ENCODE measurements at places on chromosomes 4 and X.

DNA sequence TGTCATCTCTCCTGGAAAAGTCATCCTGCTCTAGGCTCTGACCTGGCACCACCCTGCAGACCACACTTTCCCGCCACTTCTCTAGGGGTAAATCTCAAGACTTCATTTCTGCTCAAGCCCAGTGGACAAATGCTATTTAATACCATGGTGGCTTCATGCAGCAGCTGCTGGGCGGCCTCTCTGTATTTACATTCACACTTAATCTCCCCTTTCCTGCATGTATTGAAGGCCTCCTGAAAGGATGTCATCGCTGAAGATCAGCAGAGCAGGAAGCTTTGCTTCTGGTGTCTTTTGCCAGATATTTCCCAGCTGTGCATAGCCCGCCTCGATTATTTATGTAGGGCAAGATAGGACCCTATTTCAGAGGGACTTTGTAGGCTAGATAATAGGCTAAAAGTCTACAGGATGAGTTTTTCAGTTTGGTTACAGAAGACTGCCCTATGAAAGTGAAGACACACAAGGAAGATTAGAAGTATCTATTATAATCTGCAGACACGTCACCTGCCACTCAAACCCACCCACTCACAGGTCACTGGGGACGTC is 17.2 kb downstream of the PROM1 start:
- no peak for DNase-seq

DNA sequence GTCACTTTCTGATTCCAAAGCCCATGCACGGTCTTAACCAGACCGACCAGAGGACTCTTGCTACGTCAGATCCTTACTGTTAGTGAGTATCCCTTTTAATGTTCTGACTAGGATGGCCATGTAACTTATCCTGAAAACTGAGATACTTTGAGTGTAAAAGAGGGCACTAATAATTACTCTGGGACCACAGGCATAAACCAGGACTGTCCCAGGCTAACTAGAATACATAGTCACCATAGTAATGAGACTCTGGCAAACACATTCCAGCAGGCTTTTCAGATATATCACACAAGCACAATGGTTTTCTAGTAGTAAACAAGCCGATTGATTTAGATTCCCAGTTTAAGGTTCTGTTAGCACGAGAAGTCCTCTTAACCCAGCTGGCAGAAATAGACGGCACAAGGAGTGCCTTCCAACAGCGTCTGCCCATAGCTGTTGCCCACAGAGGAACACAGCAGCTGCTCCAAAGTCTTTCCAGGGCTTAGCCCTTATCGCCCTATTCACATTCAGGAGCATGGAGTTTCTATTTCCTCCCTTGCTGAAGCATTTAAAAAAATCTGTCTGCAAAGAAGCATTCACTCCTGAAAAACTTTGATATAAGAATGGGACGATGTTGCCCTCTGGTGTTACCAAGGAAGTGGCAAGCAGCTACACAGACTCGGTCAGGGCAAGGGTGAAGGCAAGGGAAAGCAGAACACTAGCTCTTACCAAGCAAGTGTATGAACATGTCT is 92.4 kb downstream of the CXCL13 start:
- DNase-seq, result no peak

DNA sequence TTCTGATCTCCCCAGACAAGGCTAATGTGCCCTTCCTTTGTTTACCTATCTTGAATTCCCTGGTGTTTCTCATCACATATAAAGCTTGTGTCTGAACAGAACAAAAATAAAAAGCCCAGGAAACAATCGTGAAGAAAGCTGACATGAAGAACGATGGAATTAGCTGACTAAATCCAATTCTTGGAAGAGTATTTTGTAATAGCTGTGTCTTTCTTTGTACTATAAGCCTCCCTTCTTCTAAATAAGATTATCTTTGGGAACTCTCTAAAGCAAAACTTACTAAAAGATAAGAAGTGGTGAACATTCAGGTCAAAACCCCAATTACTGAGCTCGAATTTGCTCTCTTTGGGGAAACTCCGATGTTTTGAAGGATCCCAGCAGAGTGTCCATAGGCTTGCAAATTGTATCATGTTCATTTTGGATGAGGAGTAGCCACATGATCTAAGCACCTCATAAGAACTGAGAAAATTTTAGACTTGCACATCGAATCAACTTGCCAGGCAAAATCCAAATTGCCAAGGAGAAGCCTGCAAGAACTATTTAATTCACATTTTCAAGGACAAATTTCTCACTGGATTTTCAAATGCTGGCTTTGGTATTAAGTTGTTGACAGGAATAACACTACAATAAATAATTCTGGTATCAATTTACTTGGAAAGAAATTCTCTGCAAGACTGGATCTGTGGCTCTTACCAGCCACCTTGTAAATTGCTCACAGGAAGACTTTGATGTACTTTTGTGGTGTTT is 106.2 kb downstream of the LNX1 start:
- DNase-seq, result no peak

GRCh38 chrX:71367396-71367795 is 1.2 kb downstream of the TAF1 start:
- no peak for DNase-seq

GRCh38 chr4:123896446-123897071 is 500.0 kb downstream of the SPRY1 start:
- no peak for DNase-seq
